ENCODE measurements at places on chromosomes 5 and 9. TPM values are rescaled to one million over a fixed set of nuclear protein-coding genes. Genes with fewer than 3 reads are reported as not detected.
A peak's percentile ranks its signal among the peaks of the same experiment; 100 is the strongest.

HEMGN gene
- total RNA-seq: 0.16 TPM

DNA sequence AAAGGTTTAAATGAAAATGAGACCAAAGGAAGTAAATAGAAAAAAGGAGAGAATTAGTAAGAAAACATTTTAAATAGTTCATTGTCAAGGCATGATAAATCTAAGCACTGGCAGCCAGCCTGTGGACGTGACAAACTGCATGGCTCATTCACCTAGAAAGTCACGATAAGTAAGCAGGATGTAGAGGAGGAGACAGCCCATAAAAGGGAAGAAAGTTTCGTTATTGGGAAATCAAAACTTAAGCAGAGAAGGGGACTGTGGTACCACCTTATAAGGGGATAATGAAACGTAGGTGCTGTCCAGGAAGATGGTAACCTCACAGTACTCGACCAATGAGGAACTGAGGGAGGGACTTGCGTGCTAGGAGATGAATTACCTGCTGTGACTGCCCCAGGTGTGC lies 494.5 kb upstream of the GRAMD2B start:
- DNase-seq: no peak

SLC6A3 gene
- 0.10 TPM for total RNA-seq

DNA sequence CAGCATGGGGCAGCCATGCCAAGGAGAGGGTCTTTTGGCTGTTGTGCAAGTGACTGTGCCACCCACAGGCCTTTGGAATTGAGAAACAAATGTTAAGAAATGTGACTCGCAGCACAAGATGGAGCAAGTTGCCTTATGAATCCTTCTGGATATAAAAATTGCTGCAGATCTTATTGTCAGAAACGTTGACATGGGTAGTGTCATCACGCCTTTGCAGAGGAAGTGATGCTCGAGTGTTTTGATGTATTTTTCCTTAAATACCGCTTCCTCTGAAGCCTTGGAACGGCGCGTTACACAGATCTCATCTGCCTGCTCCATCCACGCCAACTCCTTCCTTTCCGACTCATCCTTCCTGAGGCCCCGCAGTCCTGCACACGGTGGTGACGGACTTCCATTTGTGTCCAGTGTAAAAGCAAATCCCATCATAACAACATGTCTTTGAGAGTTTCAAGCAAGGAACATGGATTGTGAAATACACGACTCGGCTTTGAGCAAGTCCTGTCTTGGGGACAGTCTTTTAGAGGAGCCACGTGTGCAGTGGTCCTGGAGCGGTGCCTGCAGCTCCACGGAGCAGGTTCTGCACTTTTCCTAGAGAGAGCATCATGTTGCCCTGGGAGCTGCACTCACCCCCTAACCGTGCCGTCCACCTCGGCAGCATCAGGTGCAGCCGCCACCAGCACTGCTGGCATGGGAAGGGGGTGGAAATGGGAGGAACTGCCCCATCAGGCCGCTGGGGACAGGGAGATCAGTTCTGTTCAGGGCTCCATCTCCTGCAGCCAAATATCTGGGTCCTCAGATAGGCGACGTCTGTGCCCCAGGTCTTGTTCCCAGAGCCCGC lies 15.1 kb downstream of the ROPN1L start:
- DNase-seq: no peak

DNA sequence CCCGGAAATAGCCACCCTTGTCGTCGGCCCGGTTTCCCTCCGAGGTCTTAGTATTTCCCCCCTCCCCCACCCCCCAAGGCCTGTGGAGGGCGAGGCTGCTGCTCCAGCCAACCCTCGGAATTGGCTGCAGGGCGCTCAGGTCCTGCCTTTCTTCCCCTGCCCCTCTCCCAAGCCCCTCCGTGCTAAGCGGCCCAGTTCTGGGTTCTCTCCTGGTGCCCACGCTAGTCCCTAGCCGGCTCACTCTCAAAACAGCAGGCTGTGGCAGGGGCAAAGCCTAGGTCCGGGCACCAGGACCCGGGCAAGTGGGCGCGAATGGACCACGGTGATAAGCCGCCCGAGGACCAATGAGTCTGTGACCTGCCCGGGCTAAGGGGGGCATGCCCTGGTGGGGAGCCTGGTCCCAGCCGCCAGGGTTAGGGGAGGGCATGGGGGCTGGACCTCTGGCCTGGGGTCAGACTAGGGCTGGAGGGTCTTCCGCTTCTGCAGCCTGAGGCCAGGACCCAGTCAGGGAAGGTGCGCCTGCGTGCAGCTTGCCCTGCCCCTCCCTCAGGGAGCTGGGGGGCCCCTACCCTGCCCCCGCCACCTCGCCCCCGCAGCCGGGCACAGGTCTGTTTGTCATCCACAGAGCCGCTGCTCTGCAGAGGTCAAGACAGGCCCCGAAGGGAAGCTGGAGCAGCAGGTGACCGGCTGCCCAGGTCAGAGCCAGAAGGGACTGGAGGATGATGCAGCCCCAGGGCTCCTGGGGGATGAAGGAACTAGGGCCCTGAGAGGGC lies 5.0 kb upstream of the IRX4 start:
- DNase-seq: peak; percentile 64

RLN2 gene
- 0.55 TPM for total RNA-seq

GRIN1 gene
- 0.55 TPM for total RNA-seq

GRCh38 chr5:90888511-90889324 lies 330.1 kb downstream of the ADGRV1 start:
- DNase-seq: no peak

PDLIM7 gene
- 141 TPM for total RNA-seq

DNA sequence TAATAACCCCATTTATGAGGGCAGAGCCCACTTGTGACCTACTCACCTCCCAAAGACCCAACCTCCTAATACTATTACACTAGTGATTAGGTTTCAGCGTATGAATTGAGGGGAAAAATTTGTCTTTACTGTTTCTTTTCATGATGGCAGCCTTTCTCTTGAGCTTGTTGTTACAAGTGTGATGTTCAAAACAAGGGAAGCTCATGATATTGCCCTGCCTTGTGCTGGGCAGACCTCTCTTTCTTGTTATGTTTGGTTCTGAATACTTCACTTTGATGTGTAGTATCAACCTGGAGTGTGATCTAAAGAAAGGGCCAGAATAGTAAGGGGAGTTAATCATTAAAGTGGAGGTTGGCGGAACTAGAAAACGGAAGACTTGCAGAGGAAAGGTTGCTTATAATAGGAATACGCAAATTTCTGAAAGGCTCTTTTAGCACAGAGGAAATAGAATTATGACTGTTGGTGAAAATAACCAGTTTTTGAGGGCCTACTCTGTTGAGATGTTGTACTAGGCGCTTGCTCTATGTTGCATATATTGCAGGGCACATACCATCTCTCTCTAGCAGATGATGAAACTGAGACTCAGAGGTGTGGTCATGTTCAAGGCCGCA lies 68.2 kb downstream of the MELK start:
- no peak for DNase-seq

OXCT1 gene
- total RNA-seq: 26.8 TPM

FOXD4L6 gene
- 0.26 TPM for total RNA-seq
